NCI-H1048 (cell line): ENCODE measurements at places on chromosomes 16 and 17.

DNA sequence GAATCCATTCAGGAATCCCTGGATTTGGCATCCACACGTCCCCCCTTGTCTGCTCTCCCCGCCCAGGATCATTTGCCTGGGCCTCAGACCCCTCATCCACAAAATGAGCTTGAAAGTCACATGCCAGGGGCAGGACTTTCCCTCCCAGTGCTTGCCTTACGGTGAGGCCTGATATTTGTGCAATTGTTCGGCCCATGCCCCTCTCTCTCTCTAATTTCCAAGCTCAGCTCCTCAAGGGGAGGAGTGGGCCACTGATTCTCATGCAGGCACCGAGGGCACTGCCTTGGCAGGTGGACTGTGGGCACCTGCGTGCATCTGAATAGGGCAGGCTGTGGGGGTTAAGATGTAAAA is 267.2 kb upstream of the FOXF1 start:
- no peak for DNase-seq

DNA sequence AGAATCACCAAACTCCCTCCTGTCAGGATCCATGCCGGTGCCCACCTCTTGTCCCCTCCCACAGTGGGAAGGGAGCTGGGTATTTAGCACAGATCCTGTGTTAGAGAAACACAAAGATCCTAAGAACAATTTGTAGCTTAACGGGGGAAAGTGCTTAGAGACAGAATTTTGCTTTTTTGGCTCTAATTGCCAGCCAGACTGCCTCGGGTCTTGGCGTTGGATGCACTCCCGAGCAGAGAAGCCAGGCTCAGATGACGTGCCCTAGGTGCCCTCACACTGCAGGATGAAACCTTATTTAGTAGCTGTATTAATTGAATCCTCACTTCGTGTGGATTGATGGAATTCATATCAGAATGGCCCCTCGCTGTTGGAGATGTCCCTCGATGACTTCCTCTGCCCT is 22.5 kb upstream of the MAF start:
- no peak for DNase-seq

- no peak for DNase-seq
Measured at GRCh38 chr16:88401604-88402246, 19.0 kb downstream of the ZNF469 start.

DNA sequence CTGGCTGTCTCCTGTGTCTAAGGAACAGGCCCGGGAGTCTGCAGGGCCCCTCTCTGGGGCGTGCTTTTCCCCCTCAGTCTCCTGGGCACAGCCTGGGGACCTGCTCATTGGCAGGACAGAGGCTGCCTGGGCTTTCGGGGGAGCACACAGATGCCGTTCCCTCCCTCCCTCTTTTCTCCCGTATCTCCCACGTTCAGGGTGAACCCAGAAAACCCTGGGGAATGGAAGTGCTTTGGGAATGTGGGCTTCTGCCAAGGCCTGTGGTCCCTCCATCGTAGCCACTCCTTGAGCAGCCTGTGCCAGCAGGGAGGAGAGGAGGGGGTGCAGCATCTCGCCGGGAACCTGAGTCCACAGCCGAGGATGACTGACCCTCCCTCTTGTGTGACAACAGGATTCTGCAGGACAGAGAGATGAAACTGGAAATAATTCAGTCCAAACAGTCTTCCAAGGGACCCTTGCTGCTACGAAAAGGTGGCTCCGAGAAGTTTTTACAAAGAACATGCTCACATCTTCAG is 52.0 kb downstream of the RNF213 start:
- no peak for DNase-seq

GRCh38 chr16:31073142-31073969 is 684 bp downstream of the ZNF668 start:
- peak; percentile 58 for DNase-seq

DNA sequence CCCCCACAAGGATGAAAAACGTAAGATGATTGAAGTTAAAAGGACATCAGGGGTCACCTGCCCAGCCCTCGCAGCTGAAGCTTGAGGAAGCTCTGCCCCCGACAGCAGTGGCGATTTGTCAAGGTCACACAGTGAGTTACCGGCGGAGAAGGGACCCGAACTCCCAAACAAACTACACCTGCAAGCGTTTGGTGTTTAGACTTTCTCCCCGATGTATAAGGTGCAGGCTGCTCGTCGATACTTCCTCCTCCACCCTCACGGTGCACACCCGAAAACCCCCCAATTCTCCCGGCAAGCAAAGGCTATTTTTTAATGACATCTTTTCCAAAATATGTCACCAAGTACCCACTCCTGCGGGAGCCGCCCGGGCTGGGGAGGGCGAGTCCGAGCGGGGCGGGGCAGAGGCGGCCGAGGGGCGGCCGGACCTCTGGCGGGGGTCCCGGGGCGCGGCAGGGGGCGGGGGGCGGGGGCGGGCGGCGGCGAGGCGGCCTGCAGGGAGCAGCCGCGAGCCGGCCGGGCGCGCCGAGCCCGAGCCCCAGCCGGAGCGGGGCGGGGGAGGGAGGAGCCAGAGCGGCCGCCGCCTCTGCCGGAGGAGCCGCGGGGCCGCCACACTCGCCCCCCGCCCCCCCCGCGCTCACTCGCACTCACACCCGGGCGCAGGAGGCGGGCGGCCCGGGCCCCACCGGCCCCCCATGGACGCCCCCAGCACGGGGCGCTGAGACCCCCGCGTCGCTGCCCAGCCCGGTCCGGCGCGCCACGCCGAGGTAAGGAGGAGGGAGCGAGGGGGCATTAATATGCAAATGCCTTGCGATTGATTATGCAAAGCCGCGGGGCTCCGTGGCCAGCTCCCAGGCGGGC is at the start of gene THRA:
THRA (plus strand) TSS at position 637 of the 858 bp plus-strand sequence. CDS start 11,524 bp downstream, outside the sequence.
- no peak for DNase-seq

DNA sequence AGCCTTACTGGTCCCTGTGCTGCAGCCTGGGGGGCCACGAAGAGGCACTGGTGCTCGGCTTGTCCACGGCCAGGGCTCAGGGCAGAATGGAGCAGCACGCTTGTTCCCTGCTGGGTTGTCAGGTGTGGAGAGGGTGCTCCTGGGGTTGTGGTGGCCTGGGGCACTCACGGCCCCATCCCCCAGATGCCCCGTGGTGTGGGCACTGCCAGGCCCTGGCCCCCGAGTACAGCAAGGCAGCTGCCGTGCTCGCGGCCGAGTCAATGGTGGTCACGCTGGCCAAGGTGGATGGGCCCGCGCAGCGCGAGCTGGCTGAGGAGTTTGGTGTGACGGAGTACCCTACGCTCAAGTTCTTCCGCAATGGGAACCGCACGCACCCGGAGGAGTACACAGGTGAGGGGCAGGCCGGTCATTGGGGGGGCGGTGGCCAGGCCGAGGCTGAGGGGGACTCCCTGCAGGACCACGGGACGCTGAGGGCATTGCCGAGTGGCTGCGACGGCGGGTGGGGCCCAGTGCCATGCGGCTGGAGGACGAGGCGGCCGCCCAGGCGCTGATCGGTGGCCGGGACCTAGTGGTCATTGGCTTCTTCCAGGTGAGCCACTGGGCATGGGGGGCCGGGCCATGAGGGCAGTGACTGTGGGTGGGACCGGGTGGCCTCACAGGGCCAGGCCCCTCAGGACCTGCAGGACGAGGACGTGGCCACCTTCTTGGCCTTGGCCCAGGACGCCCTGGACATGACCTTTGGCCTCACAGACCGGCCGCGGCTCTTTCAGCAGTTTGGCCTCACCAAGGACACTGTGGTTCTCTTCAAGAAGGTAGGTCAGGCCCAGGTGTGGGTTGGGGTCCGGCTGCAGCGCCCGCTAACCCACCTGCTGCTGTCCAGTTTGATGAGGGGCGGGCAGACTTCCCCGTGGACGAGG is 1.5 kb downstream of the PDIA2 start:
- DNase-seq = no peak
